ENCODE measurements at places on chromosomes 6 and 20.

DNA sequence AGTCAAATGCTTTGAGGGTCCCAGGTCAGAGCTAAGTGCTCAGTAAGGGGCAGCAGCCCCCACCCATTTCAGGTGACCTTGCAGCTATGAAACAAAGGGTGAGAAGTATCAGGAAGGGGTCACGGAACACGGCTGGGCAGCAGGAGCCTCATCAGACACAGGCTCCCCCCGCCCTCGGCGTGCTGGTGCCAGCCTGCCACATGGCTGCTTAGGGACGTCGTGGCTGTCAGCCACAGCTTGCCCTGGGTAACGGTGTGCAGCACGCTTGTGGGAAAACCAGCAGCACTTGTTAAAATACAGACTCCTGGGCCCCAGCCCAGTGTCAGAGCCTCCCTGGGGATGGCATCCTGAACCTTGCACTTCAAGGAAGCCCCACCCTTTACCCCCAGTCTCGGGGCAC is 39.3 kb downstream of the SSR1 start:
- DNase-seq = no peak

- no peak for DNase-seq
These were observed 51.0 kb downstream of the KCNQ5 start for GRCh38 chr6:72672906-72673305.

DNA sequence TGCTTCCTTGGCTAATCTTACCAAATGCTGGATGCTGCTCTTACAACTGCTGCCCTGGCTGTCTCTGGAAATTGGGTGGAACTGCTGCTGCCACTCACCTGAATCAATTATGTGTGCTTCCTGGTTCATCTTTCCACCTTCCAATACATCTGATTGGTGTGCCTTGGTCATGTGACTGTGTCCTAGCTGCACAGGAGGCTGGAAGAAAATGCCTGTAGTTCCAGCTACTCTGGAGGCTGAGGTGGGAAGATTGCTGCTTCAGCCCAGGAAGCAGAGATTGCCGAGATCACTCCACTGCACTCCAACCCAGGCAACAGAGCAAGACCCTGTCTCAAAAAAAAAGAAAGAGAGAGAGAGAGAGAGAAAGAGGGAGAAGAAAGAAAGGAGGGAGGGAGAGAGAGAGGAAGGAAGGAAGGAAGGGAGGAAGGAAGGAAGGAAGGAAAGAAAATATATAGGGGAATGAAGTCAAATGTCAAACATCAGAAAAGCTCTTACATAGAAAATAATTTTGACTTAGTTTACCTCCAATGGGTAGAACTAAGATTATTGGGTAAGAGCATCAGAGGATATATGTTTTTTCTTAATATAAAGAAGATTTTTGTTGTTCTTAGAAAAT is 14.1 kb upstream of the PPARD start:
- no peak for DNase-seq

DNA sequence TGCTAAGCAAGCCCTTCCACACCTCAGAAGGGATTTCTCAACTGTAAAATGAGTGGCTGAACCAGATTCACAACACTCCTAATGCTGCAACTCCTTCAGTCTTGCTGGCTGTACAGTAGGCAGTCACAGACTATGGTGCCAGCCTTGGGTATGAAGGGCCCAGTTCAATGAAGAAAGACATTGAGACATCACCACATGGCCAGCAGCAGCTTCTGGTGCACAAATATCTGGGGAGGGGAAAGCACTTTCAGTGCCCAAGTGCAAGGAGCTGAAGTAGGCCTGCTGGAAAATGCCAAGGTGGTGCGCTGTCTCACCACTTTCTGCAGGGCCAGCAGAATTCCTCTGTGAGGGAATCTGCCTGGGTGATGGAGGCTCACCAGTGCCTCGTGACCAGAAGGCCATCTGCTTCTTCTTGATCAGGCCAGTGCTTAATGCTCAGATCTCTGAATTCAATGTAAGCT is 1.8 kb downstream of the PLA2G7 start:
- no peak for DNase-seq

- DNase-seq = no peak
These were observed 3.8 kb upstream of the OGFRL1 start for GRCh38 chr6:71284785-71285184.
